ENCODE measurements at places on chromosomes 2 and 18.
A peak's percentile ranks its signal among the peaks of the same experiment; 100 is the strongest.

DNA sequence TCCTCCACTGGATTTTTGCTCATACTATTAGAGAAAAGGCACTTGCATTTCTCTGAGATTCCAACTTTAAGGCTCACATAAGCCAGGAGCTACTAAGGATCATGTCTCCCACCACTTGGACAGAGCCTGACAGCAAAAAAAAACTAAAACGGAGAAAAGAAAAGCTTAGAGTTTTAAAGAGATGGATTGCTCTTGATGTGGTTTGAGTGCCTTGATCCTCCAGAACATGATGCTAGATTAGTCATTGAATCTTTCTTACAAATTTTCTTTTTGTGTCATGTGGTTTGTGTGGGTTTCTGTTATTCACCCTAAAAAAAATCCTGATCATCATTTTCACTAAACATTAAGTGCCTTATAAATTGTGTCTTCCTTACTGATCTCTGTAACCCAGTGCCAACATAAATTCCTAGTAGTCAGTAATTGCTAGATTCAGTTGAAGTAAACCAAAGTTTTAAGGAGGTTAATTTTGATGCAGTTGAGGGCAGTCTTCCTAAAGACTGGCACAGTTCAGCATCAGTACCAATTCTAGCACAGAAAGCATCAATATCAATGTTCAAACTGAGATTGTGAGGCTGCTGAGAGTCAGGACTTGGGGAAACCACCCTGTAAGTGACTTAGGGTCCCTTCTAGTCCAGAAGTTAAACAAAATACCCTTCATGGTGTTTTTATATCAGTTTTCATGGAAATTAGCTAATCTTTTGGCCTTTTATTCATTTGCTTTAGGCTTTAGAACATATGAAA is 206.3 kb downstream of the RAD51AP2 start:
- no peak for DNase-seq

DNA sequence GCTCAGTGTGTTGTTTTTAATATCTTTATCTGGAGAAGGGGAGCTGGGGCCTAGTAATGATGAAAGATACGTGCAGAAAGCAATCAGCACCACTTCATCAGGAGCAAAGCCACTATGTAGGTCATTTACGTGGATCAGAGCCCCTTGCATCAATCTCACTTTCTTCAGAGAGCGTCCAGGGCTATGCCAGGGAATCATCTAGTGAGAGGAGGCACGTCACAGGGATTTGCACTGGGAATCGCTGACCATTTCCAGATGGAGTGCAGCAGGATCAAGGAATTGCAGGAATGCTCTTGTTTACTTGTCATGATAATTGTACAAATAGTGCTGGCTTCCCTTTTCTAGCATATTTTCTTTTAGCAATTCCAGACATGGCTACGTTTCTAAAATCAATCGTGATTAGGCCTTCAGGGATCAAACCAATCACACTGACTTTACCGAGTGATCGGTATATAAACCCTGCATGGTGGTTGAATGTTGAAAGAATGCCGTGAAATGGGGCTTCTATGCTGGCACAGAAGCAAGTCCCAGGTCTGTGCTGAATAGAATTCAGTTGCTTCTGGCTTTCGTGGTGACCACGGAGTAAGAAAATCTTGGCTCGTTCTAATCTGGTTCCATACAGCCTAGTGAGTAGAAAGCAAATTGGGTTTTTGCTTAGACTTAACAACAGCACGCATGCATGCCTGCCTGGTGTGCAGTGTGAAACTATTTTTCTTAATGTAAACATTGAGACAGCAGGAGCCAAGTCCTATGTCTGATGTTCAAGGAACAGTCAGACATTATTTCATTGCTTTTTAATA is 122.8 kb downstream of the TMEM200C start:
- DNase-seq: no peak

GRCh38 chr2:68368654-68369336 is 3.7 kb downstream of the PLEK start:
- no peak for DNase-seq

- DNase-seq: peak; percentile 13
Observed at GRCh38 chr2:47038656-47039488, 116.2 kb downstream of the STPG4 start.

GRCh38 chr2:233053928-233054784 is 6.0 kb upstream of the INPP5D start:
- DNase-seq: peak; percentile 70

- no peak for DNase-seq
Observed at GRCh38 chr18:48563027-48563426, 24.2 kb downstream of the CTIF start.

GRCh38 chr2:105977212-105977611 is 216.9 kb downstream of the UXS1 start:
- peak; percentile 8 for DNase-seq

DNA sequence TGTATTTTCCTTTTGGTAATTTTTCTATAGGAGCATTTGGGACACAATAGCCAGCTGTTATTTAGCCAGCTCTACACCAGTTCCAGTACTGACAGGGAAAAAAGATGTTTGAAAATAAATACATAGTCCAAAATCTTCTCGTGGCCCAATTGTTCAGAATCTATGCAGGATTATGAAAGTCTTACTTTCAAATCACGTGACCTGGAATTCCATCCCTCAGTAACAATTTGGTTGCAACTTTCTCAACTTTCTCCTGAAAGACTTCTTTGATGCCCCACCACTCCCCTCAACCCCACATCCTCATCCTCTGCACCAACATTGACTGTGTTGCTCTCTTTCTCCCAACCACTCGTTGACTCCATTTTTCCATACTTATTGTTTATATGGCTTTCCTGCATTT is 539.0 kb downstream of the LRP1B start:
- no peak for DNase-seq

DNA sequence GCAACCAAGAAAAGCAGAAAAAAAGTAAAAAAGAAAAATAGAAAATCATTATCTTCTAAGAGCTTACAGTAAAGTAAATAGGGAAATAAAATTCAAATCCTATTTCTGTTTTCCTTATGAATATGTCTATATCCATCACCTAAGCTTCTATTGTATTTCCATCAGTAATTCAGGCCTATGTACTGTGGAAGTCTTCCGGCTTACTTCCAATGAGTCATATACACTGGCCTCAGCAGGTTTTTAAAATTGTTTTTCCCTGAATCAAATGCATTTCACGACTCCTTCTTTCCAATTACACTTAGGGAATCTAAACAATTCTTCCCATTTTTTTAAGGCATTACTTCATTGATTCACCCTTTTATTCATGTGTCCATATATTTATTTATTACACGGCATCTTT is 164.7 kb downstream of the CCDC102B start:
- no peak for DNase-seq

GRCh38 chr2:197357986-197358385 is 47.4 kb upstream of the ANKRD44 start:
- no peak for DNase-seq

DNA sequence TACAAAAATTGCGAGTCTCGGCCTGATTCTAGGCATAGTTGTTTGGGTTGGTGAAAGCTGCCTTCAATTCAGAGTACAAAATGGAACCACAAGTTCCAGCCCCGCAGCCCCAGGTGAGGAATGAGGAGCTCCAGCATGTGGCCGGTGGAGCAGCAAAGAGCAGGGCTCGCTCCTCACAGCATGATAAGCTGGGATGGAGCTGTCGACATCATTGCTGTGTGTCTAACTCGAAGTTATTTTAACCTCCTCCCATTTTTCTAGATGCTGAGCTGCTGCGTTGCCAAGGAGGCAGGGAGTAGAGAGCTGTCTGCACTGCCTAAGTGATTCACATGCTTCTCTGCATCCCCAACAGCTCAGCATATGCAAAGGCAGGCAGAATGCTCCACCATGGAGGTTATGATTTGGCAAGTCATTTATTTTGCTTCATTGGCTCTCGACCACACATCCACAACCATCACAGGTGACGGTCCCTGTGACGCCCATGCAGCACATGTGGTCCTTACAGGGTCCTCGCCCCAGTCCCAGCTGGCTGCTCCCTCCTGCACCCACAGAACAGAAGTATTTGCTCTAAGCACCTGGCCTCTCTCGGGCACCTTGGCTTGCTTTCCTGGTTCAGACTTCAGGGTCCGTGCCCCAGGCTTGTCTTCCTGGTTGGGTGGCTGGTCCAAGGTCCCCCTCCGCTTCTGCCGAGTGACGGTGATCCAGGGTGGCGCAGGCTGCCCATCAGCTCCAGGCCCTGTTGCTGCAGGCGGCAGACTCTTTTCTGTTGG is 66.0 kb upstream of the MGAT4A start:
- no peak for DNase-seq

DNA sequence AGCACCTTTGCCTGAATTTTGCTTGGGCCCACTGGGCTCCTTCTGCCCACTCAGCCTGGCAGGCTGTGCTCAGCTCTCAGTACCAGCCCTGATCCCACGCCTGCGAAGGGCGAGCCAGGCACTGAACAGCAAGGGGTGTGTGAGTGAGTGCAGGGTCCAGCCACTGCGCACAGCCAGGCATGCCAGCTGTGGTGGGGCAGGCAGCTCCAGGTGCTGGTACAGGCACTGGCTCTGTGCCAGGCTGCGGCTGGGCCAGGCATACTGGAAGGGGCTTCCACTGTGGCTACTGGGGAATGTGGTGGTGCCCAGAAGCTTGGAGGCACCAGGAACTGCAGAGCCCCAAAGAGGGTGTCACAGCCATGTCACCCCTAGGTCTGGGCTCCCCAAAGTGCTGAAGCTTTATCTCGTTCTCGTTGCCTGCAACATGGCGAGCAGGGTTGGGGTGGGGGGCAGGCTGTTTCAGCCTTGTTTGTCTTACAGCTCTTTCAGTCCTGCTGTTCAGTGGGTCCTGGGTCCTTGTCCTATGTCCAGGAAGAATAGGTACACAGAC is 8.8 kb downstream of the DYSF start:
- DNase-seq: no peak

- DNase-seq: no peak
Observed at GRCh38 chr18:23580677-23581367, 5.5 kb downstream of the NPC1 start.

- no peak for DNase-seq
Observed at GRCh38 chr2:236200378-236200777, 32.2 kb upstream of the GBX2 start.

- no peak for DNase-seq
Observed at GRCh38 chr18:36766836-36767235, 62.0 kb downstream of the TPGS2 start.

- no peak for DNase-seq
Observed at GRCh38 chr2:74497777-74498499, 1.5 kb downstream of the LBX2 start.

DNA sequence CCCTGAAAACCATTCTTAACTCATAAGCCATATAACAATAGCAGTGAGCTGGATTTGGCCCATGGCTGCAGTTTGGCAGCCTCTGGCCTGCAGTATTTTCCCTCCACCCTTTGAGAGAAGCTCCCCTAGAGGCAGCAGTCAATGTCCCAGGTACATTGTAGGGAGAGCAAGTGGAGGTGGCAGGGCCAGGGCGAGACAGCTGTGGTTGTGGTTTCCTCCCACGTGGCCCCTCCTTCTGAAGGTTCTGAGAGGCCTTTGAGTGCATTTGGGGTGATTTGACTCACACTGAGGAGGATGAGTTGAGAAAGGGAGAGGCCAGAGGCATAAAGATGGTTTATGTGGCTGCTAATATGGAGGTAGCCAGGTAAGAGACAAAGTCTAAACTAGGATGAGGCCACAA is 45.5 kb upstream of the LDAH start:
- peak; percentile 66 for DNase-seq

GRCh38 chr2:197669077-197669476 is 6.3 kb downstream of the RFTN2 start:
- DNase-seq: no peak

GRCh38 chr2:19363474-19363778 is 5.0 kb upstream of the OSR1 start:
- DNase-seq: no peak

DNA sequence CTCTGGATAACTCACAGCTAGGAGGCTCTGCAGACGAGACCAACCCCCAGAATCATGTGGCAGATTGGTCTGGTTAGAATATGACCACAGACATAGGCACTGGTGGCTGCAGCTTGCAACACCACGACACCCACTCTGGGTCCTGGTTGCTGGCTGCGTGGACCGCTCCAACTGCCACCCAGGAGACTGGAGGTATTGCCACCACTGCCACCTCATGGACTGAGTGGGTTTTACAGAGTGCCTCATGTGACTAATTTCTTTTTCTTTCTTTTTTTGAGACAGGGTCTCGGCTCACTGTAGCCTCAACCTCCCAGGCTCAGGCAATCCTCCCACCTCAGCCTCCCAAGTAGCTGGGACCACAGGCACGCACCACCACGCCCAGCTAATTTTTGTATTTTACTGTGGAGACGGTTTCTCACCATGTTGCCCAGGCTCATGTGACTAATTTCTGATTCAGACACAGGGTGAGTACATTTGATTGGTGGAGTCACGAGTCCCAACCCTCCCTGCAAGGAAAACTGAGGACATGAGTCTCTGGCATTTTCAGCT is 29.9 kb upstream of the NT5DC4 start:
- peak; percentile 41 for DNase-seq

- DNase-seq: no peak
Observed at GRCh38 chr2:175454953-175455389, 273.5 kb upstream of the ATP5MC3 start.

- no peak for DNase-seq
Observed at GRCh38 chr2:224887141-224887540, 155.1 kb downstream of the DOCK10 start.

- DNase-seq: no peak
Observed at GRCh38 chr2:100392715-100393114, 24.8 kb downstream of the CHST10 start.

- no peak for DNase-seq
Observed at GRCh38 chr2:72038524-72038923, 109.1 kb downstream of the CYP26B1 start.

- no peak for DNase-seq
Observed at GRCh38 chr2:99836690-99837605, 305.4 kb downstream of the AFF3 start.

DNA sequence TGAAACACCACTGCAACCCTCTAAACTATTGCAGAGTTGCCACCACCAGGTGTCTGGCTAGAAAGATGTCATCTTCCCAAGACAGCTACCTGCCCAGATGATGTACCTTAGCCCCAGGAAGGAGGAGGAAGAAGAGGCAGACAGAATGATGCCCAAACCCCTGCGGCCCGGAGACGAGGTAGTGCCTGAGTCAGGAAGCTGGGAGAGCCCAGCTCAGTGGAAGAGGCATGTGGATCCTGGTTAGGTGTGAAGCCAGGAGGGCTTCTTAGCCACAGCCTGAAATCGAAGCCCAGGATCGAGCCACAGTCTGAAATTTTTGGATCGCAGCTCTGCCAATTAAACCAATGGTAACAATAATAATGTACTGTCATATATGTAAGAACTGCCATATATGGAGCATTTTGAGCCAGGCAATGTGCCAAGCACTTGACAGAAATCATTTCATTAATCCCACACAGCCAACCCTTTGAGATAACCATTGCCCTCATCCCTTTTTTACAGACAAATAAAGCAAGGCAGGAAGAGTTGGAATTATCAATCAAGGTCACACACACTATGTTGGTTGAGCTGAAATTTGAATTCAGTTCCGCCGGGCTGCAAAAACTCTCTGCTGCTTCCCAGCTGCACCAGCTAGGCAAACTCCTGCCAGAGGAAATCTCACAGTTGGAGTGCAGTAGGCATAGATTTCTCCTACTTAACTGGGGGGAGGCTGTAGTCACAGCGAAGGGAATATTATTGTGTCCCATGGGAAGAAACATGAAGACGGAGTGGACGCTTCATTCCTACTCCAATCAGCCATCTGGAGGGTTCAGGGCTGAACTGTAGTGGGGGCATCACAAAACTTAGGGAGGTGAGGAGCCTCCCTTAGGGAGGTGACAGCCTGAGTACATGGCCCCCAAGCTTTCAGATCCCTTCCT is 19.4 kb upstream of the CYP1B1 start:
- no peak for DNase-seq

- DNase-seq: no peak
Observed at GRCh38 chr18:33841221-33841967, 263.4 kb downstream of the ASXL3 start.

GRCh38 chr2:17638196-17638743 is 97.8 kb downstream of the VSNL1 start:
- no peak for DNase-seq

GRCh38 chr2:72081451-72081850 is 66.2 kb downstream of the CYP26B1 start:
- DNase-seq: no peak

Data from stimulated activated CD4-positive, alpha-beta T cell treated with anti-CD3 and anti-CD28 coated beads, Interleukin-15, amount 100 ng/mL, for 48 hours (primary cell).